Esophagus mucosa (tissue), 1 donor: ENCODE measurements at places on chromosomes 4 and X.

- no peak for ATAC-seq
These were observed 83.9 kb upstream of the RAI2 start for GRCh38 chrX:17944833-17945497.

GRCh38 chr4:144734522-144734921 lies 88.6 kb downstream of the HHIP start:
- no peak for ATAC-seq

DNA sequence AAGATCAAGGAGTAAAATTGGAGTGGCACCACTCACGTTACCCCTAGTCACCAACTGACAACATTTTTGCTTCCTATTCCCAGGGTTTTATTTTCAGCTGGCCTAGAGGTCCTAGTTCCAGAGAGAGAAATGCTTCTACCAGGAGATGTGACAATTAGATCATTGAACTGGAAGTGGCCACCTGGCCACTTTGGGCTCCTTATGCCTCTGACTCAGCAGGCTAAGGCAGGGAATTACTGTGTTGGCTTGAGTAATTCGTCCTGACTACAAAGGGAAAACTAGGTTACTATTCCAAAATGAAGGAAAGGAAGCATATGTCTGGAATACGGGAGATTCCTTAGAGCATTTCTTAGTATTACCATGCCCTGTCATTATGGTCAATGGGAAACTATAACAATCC lies 831.6 kb upstream of the NDST4 start:
- no peak for ATAC-seq

GRCh38 chr4:14853176-14853943 lies 148.9 kb upstream of the CPEB2 start:
- peak; percentile 39 for ATAC-seq

GRCh38 chrX:19639056-19639455 lies 123.7 kb upstream of the MAP3K15 start:
- no peak for ATAC-seq

DNA sequence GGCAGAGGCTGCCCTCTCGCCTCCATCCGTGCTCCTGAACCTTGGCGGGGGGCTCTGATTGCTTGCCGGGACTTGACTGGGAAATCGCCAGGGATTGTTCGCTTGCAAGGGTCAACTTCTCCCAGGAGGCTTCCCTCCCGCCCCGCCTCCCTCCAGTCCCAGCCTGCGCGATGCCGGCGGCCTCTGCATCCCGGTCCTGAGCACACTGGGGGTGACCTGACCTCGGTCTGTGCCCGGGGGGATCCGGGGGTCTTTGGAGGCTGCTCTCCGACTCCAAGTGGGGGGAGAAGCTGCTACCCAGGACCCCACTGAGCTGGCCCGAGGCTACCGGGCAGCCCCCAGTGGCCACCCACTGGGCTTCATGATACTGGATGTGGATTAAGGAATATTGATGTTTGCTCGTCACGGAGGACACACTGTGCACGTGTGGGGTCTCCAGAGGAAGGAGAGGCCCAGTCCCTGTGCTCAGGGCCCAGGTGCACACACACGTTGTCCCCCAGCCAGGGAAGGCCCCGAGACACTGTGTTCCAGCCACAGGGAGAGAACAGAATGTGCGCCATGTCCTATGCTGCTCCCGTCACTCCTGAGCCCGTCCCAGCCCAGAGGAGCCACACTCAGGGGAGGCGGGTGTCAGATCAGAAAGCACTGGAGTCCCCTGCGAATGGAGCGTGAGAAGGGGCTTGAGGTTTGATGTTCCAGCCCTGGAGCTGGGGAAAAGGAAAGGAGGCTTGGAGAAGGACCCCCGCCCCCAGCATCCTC lies 55.9 kb upstream of the NKX1-1 start:
- no peak for ATAC-seq

DNA sequence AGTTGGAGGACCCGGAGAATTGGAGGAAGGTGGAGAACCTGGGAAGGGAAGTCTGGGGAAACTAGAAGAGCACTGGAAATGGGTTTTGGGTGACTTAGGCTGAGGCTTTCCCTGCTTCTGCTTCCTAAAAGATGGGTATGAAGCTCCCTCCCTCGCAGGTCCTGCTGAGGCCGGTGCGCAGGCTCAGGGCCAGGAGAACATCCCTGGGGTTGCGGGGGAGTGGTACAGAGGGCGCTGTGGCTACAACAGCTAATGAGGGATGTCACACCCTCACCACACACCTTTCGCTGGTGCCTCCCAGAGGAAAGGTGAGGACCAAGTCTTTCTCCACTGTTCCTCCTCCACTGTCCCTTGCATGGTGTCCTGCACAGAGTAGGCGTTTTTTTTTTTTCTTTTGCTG lies 15.8 kb downstream of the APLN start:
- ATAC-seq: no peak

DNA sequence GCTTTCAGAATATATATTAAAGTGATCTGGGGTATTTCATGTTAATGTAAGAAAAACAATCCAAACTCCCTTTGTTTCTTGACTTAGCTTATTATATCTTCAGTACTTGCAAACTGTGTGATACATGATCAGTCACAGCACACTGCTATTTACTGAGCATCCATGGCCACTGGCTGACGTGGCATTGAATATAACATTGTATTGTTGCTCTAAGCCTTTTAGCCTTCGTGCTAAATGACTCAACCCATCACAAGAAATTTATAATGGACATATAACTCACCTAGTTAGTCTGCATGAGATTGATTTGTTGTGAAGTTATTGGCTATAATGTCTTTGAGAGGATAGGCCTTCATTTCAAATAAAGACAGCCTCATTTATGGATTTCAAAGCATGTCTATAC lies 642.6 kb downstream of the IL1RAPL1 start:
- peak; percentile 81 for ATAC-seq

GRCh38 chr4:48093991-48094416 lies 40.0 kb downstream of the TXK start:
- ATAC-seq: peak; percentile 99

- ATAC-seq: no peak
These were observed 12.2 kb downstream of the UCP1 start for GRCh38 chr4:140556372-140557085.

GRCh38 chr4:95283320-95283719 lies 265.5 kb downstream of the UNC5C start:
- no peak for ATAC-seq

DNA sequence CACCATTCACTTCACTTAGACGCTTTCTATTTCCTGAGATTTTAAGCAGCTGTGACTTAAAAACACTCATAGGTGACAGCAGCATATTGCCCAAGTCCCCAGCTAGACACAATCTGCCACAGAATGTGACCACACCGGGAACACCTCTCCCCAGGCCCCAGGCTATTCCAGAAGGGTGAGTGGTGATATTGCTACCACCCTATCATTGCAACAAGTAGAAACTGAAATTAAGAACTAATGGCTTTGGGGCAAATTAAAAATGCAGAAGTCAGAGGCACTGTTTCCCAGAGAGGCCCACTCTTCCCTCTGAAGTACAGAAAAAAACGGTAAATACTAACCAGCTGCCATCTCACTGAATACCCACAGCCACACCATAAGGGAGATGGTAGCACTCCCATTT lies 35.0 kb downstream of the QDPR start:
- ATAC-seq: no peak

- ATAC-seq: no peak
These were observed 214.8 kb downstream of the SPCS3 start for GRCh38 chr4:176534566-176534965.

GRCh38 chrX:50447535-50447934 lies 23.1 kb downstream of the DGKK start:
- ATAC-seq: no peak

DNA sequence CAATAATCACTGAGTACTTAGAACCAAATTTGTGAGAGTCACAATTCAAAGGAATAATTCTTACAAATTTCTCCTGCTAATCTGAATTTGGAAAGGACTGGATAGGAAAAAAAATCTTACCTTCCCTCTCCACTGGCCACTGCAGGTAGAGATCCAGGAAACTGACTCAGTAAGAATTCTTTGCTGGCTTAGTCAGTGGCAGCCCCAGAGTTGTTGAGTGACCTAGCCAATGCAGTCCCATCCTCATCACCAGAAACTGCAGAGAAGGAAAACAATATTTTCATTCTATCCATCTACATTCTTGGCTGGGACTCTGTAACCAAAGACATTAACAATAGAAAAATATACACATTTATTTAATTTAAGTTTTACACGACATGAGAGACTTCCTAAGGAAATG lies 572.0 kb downstream of the ADGRL3 start:
- ATAC-seq: no peak

DNA sequence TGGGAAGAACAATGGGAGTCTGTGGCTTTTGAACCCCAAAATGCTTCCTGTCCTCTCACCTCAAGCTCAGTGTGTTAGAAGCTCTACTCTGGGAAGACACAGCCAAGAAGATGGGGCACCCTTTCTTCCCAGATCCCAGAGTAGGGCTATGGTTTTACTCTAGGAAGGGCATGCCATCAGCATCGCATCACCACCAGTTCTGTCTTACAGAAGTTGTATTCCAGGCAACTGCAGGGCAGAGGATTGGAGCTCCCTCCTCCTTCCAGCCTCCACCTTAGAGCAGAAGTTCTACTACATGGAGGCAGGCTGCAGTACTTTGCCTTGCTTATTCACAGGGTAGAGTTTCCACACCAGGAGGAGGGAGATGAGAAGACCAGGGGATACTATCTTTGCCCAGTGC lies 18.1 kb upstream of the ZFX start:
- ATAC-seq: no peak

GRCh38 chr4:62408454-62408853 lies 1208.3 kb downstream of the ADGRL3 start:
- no peak for ATAC-seq

DNA sequence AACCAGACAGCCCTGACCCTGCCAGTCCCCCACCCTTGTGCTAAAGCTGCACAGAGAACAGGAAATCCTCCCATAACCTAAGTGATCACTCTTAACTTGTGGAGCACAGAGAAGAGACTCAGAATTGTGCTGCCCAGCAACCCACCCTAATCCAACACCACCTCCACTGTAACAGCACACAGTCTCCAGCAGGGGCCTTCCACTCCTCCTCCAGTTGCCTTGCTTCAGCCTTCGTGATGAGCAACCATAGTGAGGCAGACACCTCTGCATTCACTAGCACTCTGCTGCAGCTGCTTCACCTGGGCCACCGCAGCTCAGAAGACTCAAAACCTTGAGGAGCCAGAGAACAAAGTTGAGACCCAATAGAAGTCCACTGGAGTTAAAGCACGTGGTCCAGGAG lies 7.9 kb upstream of the UGT2B4 start:
- no peak for ATAC-seq

- no peak for ATAC-seq
These were observed 70.9 kb downstream of the APBB2 start for GRCh38 chr4:41143311-41144039.

DNA sequence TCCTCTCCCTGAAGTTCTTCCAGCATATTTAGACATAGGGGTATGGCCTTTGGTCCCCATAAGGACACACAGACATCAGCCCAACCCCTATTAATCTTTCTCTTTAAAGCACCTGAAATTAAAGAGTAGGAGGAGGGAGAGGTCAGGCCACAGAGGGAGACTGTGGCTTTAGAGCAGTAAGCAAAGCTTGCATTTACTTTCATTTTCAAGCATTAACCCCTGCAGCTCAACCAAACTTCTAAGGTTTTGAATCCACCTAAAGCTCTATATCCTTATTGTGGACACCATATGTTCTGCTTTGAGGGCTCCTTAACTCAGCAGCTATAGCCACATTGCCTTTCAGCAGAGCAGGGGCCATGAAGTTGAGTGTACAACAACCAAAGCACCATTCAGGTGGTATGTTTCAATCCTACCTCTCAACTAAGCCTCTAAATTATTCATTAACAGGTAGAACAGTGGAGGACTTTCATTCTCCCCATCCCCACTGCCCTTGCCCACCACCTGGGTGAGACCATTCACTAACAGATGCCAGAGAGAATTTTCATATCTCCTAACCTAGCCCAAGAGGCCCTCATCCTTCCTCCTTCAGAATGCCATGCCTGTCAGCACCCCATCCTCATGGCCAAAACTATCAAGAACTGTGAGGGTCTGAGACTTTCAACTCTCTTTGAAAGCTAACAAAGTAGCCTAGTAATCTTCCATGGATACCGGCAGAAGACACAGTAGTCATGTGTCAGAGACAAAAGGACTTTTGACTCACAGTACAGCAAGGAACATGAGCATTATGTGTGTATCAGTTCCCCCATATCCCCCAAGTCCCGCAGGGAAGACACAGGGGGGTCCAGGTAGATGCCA lies 20.8 kb downstream of the LIN54 start:
- ATAC-seq: no peak

- ATAC-seq: no peak
These were observed at the start of gene PDHA2 for GRCh38 chr4:95839891-95840290. Gene PDHA2, plus strand, starts transcription at chr4:95840093. Its CDS starts 58 bp downstream, at chr4:95840151.

- peak; percentile 39 for ATAC-seq
These were observed 69.2 kb downstream of the FBXO8 start for GRCh38 chr4:174214101-174214878.

GRCh38 chr4:10684631-10685030 lies at the start of gene CLNK:
Gene CLNK, minus strand, starts transcription at chr4:10684768. Its CDS starts 16,899 bp downstream, at chr4:10667869.
- no peak for ATAC-seq

DNA sequence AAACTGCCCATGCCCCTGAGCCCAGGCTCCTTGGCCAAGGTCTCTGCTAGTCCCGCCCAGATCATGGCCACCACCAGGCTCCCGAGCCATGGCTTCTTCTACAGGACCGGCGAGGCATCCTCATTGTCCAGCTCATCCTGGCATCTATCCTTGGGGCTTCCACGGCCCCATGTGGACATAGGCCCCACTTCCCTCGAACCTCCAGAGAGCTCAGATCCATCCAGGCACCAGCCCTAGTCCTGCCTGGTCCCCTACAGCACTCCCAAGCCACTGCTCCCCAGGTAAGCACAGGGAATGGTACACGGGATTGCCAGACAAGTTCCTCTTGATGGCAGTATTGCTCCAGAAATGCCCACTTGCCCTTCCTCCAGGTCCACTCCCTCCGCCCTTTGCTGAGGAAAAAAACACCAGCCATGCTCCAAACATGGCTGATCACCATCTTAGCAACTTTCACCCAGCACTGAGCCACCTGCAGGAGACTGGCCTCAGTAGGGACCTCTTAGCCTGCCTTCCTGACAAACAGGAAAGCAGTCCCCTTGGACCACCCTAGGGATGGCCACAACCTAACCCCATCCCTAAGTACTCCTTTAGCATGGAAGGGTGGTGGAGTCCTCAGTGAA lies 272.1 kb upstream of the AGTR2 start:
- peak; percentile 50 for ATAC-seq

DNA sequence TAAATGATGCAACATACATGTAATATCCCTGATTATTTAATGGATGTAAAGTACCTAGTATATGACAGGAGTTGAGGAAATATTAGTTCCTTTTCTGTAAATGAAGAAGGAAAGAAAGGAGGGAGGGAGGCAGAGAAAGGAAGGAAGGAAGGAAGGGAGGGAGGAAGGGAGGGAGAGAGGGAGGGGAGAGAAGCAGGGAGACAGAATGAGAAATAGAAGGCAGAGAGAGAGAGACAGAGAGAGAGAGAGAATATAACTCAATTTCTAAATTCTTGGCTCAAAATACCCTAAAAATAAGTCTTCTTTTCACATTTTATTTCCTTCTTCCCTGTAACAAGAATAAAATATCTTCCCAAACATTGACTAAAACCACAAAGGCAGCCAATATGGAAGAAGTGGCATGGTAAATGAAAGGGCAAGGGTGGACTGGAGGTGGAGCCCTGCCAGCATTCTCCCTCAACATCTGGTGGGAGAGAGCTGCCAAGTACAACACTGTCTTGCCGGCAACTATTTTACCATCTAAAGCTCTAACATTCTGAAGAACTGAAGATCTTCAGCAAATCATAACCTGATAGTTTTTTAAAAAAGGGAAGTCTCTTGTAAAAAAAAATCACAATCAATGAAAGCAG lies 245.1 kb downstream of the PPP3CA start:
- ATAC-seq: no peak

- peak; percentile 94 for ATAC-seq
These were observed at the start of gene GPAT3 for GRCh38 chr4:83535520-83536361. Gene GPAT3, plus strand, starts transcription at chr4:83536108. Its CDS starts 515 bp downstream, at chr4:83536623.
